ENCODE measurements at places on chromosomes 11 and 22.

- DNase-seq, result peak; percentile 72
Measured at GRCh38 chr22:38114484-38115398, 4.3 kb upstream of the BAIAP2L2 start.

- DNase-seq, result no peak
Measured at GRCh38 chr11:129937592-129938238, 42.3 kb upstream of the NFRKB start.

- no peak for DNase-seq
Measured at GRCh38 chr22:29870574-29870973, 12.4 kb upstream of the MTMR3 start.

- no peak for DNase-seq
Measured at GRCh38 chr11:3229673-3230630, 2.3 kb downstream of the MRGPRE start.

- no peak for DNase-seq
Measured at GRCh38 chr11:3902441-3902840, 47.0 kb downstream of the STIM1 start.

DNA sequence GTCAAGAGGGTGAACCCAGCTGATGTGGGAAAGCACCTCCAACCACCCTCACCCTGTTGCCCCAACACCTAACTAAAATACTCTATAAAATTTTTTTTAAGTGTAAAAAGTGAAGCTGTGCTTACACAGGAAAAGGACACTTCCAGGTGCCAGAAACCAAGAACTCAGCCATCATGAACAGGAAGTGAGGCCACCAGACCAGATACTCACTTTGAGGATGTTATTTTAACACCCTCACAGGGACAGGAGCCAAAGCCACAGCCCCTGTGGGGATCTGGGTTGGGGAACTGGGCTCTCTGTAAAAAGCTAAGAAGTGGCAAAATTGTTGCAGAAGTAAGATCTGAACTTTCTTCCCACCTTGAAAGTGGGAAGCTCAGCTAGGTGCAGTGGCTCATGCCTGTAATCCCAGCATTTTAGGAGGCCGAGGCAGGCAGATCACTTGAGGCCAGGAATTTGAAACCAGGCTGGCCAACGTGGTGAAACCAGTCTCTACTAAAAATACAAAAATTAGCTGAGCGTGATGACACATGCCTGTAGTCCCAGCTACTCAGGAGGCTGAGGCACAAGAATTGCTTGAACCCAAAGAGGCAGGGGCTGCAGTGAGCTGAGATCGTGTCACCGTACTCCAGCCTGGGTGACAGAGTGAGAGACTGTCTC is 3.8 kb downstream of the RSPH14 start:
- no peak for DNase-seq

DNA sequence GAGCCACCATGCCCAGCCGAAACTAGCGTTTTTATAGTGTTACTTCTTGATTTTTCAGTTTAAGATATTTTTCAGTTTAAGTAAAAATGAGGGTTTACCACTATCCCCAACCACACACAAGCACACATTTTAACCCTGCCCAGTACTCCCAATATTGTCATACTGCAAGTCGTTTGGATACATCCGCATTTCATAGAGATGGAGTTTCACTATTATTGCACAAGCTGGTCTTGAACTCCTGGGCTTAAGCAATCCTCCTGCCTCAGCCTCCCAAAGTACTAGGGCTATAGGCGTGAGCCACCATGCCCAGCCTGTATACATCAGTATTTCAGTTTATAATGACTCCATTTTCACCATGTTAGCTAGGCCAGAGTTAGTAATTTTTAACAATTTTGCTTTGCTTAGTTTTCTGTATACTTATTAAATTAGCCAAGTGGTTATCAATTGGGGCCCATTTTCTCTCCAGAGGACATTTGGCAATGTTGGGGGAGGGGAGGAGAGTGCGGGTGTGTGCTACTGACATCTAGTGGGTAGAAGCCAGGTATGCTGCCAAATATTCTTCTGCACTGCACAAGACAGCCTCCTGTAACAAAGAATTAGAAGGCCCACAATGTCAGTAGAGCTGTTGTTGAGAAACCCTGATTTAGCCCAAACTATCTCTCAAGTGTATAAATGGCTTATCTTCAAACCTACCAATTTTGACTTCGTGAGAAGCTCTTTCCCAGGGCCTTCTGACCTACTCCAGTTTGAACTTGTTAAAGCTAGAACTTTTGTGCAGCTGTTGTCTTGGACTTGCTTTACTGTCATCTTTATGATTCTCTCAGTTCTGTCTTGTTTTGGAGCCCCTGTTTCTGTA is 7.3 kb downstream of the USP47 start:
- peak; percentile 53 for DNase-seq

DNA sequence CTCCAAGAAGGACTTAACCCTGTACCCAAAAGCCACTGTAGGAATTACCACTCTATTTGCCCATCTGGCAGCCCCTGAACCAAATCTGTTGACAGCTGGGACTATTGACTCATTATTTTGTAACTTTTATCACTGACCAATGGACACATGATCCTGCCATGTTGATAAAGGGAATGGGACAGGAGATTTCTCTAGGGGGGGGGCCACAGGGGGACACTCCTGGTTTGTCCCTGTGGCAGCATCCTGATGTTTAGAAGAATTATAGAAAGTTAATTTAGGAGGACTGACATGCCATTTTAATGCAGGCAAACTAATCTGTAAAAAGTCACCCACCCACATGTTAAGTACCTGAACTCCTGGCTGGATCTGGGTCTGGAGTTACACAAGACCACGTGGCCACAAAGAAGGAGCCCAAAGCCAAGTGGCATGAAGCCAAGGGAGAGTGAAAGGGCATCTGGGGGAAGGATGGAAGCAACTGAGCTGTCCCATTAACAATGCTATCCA is 558.1 kb downstream of the ETS1 start:
- no peak for DNase-seq

DNA sequence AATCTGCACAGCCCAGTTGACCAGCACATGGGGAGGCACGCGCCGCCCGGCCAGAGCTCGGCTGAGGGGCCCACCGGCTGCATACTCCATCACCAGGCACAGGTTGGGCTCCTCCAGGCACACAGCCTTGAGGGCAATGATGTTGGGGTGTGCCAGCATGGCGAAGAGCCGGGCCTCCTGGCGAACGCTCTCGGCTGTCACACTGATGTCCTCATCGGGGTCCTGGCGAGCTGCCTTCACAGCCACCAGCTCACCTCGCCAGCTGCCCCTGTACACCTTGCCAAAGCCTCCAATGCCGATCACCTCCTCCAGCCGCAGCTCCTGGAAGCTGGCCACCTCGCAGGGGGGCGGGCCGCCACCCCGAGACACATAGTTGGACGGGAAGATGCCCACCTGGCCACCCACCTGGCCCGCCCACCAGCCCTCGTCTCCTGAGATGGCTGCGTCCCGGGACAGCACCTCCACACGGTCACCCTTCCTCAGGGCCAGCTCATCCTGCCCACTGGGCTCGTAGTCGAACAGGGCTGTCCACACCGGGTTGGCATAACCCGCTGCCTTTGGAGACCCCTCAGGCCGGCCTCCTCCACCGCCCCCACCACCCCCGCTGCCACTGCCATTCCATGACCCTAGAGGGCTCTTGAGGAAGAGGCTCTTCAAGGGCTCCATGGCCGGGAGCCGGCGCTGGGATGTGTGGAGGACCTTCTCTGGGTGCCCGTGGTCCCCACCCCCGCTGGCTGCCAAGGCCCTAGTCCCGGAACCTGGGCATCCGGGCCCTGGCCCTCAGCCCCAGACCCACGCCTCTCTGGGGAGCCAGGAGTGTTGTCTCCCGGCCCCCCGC is 711 bp downstream of the MAP3K11 start:
- DNase-seq, result no peak

- no peak for DNase-seq
Measured at GRCh38 chr11:94747146-94747545, 21.0 kb upstream of the AMOTL1 start.

Measured in activated CD4-positive, alpha-beta T cell treated with anti-CD3 and anti-CD28 coated beads, Interleukin-2, amount 50 U/mL, for 4 hours (primary cell).